Iris pigment epithelial cell (primary cell): ENCODE measurements at places on chromosomes 6 and 20.

GRCh38 chr6:125138083-125138482 is 15.5 kb upstream of the TPD52L1 start:
- DNase-seq: no peak

DNA sequence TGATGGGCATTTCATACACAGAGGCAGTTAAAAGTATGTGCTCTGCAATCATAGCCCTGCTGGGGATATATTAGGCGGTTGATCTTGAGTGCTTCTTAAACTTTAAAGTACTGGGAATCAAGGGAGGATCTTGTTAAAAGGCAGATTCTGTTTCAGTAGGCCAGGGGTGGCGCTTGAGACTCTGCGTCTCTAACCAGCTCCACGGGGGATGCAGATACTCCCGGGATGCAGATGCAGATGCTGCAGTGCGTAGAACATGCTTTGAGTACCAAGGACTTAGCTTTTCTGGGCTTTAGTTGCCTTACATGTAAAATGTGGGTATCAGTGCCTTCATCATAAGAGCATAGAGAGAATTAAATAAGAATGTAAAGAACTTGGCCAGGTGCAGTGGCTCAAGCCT is 44.4 kb upstream of the ENPP5 start:
- DNase-seq: no peak

- no peak for DNase-seq
Observed at GRCh38 chr6:166046982-166047381, 120.7 kb downstream of the TBXT start.

GRCh38 chr6:109799664-109800063 is 108.6 kb downstream of the FIG4 start:
- DNase-seq: no peak

DNA sequence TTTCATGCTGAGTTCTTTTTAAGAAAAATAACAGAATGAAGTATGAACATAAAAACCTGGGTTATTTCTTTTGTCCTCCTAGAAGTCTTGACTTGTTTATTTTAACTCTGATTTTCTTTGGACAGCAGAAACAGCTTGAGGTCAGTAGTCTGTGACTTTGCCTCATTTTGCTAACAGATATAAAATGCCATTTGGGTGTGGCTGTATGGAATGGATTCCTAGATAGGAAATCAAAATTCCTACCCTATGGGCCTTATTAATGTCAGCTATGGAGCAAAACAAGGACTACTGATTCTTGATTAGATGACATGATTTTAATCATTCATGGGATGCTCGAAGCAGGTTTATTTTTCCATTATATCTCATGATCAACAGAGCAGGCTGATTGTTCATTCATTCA is 46.8 kb upstream of the TENT5A start:
- DNase-seq: no peak

DNA sequence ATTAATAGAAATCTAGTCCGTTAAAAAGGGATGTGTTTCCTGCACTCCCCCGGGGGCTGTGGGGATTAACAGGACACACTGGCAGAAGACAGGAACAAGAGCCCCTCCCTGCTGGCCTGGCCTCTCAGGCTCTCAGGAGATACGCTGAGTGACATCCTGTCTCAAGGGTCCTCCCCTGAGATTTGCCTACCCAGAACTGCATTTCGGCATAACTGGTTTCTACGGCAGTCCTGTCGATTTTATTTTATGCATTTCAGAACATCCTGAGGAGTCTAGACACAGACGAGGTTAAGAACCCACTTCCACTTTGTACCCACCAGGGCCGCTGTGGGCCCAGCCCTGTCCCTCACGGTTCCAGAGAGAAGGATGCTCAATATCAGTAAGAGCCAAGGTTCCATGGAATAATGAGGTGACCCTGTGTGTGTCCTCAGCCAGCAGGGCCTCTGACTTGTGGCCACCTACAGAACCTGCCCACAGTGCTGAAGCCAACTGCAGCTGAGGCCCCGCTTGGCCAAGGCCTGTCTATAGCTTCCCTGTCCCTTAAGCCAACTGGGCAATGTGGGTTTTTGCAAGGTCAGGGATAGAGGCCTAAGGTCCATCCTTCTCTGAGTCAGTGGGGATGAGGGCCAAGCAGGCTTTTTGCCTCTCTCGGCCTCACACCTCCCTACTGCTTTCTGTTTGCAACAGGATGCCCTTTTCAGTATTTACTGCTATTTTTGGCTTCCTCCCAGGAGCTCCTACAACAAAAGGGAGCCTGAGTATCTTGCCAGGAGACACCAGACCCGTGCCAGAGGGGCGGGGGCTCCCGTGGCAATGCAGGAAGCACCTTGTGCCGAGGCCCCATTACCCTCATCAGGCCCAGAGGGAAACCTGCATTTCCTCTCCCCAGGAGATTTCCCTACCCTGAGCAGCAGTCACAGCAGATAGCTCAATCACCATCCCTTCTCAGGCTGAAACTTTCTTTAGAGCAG is 14.7 kb downstream of the UQCC2 start:
- peak; percentile 63 for DNase-seq

- no peak for DNase-seq
Observed at GRCh38 chr6:39296745-39297640, 17.2 kb downstream of the KCNK17 start.
